ENCODE measurements at places on chromosomes 5 and 9.

DNA sequence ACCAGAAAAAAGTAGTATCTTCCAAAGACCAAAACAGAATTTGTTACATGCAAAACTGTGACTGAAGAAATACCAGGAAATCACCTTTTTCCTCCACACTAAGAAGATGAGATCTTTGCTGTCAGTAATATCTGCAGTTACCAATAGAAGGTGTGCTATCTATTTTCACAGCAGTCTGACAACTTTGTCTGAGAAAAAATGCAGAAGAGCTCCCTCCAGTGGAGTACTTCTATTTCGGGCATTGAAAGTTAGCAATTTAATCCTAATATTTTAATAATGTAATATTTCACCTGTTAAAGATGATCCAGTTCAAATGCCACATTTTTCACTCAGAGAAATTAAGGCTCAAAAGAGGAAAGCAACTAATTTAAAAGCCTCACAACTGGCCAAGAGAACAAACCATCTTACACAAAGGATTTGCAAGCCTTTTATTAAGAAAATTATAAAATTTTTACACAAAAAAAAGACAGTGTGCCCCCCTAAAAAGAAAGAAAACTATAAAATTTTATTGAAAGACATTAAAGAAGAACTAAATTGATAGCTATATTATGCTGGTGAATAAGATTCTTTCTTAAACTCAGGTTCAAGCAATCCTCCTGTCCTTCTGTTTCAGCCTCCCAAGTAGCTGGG, 50.6 kb downstream of the DEPDC1B start:
- DNase-seq = no peak

DNA sequence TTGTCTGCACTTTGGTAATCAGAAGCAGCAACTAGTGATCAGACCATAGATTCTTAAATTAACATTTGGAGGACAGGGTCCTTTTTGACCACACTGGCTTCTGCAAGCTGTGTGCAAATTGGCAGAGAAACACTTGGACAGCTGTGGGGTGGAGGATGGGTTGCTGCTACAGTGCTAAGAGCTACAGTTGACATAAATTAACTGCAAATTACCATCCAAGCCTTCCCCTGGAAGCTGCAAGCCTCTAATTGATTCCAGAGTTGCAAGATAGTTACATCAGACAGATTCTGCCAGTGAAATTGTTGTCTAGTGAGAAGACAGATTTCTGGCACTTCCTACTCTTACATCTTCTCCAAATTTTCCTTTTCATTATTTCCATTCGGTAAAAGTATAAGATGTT, 517.7 kb downstream of the DIRAS2 start:
- DNase-seq = no peak

DNA sequence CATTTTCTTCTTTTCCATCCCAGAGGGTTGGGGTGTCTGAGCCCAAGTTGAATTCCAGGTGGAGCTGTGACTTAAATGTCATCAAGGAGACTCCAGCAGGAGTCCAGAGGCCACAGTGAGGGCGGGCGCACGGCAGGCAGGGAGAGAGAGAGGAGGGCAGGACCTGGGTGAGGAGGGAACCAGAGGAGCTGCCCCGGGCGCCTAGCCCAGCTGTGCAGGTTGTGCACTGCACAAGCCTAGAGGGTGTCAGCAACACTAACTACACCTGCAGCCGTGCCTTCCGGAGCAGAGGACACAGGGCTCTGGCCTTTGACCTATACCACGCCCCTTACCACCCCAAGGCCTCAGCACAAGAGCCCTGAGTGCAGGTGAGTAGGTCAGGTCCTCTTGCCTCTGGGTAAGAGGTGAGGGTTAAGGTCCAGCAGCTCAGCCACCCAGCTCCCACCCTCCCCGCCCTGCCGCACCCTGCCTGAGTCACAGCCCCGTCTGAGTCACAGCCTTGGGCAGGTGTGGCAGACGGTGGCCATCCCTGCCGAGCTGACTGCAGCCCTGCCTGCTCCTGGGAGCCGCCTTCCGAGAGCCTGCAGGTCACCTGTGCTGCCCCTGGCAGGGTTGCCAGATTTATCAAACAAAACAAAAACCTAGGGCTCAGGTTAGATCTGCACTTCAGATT, 6.4 kb upstream of the AGPAT2 start:
- DNase-seq = no peak

- no peak for DNase-seq
Observed at GRCh38 chr9:110148384-110148783, 59.6 kb downstream of the C9orf152 start.
